ENCODE measurements at places on chromosomes 2 and 18.

GRCh38 chr2:239018271-239019182, 170.6 kb downstream of the TWIST2 start:
- DNase-seq, result no peak

DNA sequence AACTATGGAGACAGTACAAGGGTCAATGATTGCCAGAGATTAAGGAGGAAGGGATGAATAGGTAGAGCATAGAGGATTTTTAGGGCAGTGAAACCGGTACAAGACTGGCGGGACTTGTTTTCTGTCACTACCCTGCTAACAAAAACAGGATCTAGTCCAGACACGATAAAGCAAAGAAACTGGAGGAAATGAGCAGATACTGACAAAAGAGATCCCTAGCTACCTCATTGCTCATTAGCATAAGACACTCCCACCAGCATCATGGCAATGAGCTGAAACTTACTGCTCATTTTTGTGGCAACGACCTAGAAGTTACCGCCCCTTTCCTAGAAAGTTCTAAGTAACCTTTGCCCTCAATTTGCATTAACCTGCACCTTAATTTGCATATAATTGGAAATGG, 131.2 kb downstream of the ETAA1 start:
- DNase-seq, result no peak

GRCh38 chr2:146992466-146992865, 852.4 kb upstream of the ACVR2A start:
- no peak for DNase-seq

DNA sequence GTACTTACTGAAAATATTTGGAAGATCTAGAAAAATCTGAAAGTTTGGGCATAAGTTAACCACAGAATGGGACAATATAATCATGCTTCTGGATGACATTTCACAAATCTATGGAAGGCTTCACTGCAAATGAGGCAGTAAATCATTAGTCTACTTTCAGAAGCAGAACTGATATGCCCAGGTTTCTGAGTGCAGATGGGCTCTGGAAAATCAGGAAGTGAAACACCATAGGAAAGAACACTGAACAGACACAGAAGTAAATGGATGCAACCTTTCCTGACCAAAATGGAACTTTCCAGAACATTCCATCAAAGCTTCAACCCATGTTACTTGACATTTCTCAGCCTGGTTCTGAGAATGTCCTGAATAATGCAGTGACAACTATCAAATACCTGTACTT, 55.1 kb downstream of the KCNG3 start:
- DNase-seq, result no peak

DNA sequence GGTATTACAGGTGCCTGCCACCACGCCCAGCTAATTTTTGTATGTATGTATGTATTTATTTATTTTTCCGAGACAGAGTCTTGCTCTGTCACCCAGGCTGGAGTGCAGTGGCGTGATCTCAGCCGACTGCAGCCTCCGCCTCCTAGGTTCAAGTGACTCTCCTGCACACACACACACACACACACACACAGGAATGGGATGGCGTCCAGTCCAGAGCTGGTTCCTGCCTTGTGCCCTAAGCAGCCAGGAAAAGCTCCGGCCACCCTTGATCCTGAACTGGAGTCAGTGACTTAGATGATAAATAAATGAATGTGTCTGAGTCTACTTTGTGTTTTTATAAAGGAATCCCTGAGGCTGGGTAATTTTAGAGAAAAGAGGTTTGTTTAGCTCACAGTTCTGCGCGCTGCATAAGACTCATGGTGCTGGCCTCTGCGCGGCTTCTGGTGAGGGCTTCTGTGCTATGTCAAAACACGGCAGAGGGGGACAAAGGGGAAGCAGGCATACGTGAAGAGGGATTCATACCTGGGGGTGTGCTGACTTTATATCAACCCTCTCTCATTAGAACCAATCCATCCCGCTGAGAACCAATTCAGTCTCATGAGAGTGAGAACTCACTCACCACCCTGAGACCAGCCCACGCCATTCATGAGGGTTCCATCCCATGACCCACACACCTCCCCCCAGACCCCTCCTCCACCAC, 59.7 kb upstream of the PHLPP1 start:
- DNase-seq, result no peak

- no peak for DNase-seq
Observed at GRCh38 chr2:30321466-30321865, 90.1 kb downstream of the LBH start.

- DNase-seq, result no peak
Observed at GRCh38 chr2:101622210-101623030, 75.1 kb upstream of the MAP4K4 start.

DNA sequence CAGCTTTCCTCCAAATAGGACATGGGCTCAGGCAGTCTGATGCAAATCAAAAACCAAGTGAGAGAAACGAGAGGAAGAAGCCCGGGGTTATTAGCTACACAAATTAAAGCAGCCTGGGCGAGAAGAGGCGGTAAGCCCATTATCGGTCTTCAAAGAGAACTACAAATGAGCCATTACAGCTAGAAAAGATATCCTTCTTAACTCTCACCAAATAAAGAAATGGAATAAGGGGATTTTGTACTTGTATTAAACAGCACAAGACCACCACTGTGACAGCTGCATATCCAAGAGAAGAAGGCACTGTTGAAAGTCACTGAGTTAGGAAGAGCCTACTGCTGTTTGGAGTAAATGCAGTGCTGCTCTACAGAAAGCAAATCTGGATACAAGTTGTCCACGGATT, 32.6 kb downstream of the STAT1 start:
- no peak for DNase-seq

DNA sequence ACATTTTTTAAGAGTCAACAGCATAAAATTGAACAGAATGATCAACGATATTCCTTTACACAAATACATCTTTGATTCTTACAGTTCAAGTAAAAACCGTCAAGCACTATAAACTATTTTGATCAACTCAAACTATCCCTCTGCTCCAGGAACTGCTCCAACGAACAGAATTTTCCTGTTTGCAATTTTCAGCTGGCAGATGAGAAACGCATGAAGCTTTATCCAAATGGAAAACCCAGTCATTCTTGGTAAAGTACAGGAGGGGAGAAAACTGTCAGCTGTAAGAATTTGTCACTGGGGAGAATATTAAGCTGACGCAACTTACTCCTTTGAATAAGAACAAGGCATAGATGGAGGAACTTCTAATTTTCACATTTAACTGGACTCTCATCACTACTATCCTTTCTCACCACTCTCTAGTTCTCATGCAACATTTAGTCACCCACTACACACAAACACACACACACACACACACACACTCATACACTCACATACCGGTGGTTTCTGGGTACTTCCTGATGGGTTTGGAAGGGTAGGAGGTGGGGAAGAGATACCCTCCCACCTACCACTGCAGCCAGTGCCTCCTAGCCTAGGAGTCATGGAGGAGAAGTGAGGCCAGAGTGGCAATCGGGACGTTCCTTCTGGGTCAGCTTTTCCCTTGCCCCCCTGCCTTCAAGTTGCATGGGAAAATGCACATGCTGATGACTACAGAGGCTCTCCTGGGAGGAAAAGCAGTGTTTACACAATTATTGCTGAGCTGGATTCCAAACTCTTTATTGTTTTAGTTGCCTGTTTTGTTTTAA, 54.0 kb upstream of the SPATS2L start:
- no peak for DNase-seq

GRCh38 chr2:71466301-71467179, 13.2 kb downstream of the DYSF start:
- DNase-seq, result peak; percentile 77

GRCh38 chr2:64730551-64731262, 77.0 kb upstream of the SERTAD2 start:
- DNase-seq, result peak; percentile 35

GRCh38 chr18:54647176-54647575, 56.1 kb downstream of the DYNAP start:
- peak; percentile 13 for DNase-seq

DNA sequence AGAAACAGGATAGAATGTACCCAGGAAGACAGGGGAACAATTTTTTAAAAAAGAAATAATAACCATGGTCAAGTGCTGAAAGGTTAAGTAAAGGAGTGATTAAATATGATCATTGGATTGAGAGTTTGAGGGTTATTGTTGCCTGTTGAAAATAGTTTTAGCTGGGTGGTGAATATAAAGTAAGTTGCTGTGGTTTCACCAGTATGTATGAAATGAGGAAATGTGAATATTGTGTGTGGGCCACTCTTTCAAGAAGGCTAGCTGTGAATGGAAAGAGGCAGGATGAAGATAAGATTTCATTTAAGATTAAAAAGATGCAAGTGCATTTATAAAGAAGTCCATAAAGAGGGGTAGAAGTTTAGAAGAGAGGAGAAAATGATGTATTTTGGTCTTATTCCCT, 53.8 kb downstream of the GULP1 start:
- no peak for DNase-seq

DNA sequence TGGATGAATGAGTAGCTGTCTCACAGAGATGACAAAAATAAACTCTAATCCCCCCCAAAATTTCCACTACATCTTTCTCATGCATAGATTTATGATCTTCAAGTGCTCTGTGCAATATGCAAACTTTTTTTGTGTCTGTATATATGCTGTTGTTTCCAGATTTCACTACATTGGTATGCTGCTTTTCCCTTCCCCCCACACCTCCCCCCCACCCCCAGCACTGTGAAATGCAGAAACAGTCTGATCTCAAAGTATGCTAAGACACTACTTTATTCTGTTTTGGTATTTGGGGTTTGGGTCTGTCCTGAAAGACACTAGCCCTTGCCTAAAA, 524 bp upstream of the KLHL14 start:
- DNase-seq, result no peak

GRCh38 chr2:1546023-1546591, 132.8 kb downstream of the TPO start:
- peak; percentile 48 for DNase-seq
